ENCODE measurements at places on chromosomes 3 and 15. TPM values are rescaled to one million over a fixed set of nuclear protein-coding genes. Genes with fewer than 3 reads are reported as not detected.

DNA sequence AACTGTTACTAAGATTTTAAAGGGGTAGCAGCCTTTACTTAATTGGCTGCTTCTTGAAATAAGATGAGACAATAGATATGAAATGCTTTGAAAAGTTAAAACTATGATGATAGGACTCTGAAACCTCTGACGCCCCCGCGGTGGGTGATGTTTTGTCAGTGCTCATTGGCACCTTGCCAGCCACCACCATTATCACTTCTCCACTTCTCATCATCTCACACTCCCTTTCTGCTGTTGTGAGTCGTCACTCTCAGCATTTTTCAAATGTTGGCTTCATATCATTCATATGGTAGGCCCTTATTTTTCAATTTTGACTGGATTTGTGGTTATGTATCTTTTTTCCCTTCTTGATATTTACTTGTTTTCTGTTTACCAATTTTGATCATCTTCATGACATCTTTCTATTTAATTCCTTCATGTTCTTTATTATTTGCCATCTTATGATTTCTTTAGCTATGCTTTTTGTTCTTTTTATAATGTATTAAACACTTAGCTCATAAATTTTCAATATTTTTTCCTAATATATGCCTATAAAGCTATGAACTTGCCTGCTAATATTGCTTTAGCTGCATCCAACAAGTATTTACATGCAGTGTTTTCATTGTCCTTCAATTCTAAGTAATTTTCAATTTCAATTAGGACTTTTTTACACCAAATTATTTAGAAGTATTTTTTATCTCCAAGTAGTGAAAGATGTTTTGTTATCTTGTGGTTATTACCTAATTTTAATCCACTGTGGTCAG, 30.3 kb upstream of the SKOR1 start:
- no peak for DNase-seq

DNA sequence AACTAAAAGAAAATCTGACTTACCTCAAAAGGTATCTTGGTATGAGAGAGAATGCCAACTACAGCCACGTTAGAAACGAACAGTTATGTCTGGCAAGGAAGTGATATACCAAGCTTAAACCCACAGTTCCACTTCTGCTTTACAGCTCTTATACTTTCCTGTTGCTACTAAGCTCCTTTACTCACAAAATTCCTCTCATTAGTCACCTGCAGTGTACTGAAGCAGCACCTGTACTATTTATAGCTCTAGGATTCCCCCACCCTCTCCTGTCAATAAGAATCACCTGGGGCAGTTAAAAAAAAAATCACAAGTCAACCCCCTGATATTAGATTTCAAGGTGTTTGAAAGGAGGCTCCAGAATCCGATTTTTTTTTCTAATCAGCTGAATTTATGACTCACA, 2.9 kb upstream of the TMEM266 start:
- no peak for DNase-seq

GRCh38 chr3:33826206-33826605, 27.8 kb downstream of the PDCD6IP start:
- DNase-seq: no peak

GRCh38 chr3:151307131-151307530, 9.5 kb downstream of the GPR87 start:
- no peak for DNase-seq

DNA sequence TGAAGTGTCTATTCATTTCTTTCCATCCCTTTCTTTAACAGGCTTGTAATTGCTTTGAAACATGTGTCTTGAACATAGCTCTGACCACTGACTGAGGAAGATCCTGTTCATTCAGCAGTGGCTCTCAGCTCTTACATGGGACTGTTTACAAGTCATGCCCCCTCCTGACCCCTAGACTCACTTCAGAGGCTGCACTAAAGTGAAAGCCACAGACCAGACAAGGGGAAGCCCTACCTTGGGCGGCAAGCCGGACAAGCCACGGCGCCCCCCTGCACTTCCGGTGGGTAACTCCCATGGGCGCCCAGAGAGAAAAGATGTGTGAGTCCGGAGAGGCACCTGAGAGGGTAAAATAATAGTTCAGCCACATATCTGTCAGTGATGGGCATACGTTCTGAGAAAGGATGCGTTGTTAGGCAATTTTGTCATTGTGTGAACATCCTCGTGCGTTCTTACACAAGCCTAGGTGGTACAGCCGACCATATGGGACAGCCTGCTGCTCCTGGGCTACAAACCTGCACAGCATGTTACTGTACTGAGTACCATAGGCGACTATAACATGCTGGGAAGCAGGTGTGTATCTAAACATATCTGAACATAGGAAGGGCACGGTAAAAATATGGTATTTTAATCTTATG, 116.2 kb downstream of the CHSY1 start:
- DNase-seq: no peak

DNA sequence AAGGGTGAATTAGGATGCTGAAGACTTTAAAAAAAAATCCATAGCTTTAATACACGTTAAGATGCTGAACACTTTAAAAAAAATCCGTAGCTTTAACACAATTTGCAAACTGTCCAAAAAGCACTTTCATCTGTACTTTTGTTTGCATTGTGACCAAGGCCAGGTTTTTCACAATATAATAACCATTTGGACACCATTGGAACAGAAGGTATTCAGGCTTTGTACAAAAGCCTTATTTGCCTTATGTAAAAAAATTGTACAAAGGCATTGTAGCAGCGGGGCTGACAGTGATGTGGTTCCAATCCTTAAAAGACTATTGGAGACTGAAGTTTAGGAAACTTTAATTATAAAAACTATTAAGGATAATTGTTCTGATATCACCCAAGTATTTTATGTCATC, 15.2 kb upstream of the ICE2 start:
- DNase-seq: no peak

The RARB gene
- polyA plus RNA-seq: 43.7 TPM

DNA sequence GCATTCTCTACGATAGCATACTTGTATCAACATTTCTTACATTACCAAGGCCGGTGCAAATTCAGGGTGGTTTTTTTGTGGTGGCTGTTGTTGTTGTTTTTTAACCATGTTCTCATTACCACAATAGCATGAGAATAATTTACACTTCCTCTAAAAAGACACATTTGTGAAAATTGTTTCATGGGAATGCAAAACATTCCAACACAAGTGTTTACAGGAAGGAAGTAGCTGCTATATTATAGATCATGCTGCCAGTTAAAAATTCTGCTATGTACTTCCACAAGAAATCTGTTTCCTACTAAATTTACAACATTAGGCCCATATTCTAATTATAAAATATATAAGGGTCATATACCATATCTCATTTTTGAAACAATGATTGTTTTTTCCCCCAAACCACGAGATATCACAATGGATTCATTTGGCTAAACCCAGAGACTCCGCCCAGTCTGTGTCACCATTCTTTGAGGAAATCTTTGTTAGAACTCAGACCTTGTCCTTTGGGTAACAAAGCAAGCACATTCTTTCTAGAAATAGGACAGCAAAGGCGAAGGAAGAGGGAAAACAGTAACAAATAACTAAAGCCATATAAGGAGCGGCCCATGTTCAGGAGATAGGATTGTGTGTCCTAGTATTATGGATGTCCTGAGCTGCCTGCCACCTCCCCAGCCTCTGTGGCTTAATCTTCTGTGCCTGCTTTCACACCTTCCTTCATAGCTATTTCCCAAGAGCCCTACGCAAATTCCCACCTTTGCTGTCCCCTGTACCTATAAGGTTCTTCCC, 60.1 kb downstream of the UACA start:
- DNase-seq: no peak

The ERC2 gene
- 5.3 TPM for polyA plus RNA-seq

The TMEM108 gene
- 2.7 TPM for polyA plus RNA-seq

The GP5 gene
- polyA plus RNA-seq: 0.67 TPM

DNA sequence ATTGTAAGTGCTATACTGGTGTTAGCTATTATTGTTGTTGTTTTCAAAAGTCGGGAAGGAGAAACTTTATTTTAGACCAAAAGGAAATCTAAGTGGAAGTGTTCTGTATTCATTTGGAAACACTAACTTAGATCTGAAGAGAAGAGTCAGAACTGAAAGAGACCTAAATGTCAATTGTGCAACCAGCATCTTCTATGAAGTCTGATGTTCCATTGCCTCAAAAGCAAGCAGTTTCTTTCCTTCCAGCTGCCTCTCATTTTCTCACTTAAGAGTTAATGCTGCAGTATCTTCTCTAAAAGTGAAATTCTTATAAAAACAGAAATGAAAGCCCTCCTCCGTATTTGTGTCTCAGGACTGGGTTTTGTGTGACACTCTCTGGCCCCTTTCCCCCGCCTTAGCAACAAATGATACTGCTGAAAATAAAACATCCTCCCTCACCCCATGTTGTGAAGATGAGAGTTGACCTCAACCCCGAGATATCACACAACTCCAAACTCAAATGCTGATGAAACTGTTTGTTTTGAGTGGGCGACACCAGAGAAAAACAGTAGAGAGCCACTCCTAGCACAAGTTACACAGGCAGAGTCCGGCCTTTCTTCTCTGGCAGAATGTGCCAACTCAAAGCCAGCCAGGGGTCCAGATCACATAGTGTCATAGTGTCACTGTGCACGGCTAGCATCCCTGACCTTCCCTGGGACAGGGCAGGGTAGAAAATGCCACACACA, 48.9 kb downstream of the GLDN start:
- no peak for DNase-seq

DNA sequence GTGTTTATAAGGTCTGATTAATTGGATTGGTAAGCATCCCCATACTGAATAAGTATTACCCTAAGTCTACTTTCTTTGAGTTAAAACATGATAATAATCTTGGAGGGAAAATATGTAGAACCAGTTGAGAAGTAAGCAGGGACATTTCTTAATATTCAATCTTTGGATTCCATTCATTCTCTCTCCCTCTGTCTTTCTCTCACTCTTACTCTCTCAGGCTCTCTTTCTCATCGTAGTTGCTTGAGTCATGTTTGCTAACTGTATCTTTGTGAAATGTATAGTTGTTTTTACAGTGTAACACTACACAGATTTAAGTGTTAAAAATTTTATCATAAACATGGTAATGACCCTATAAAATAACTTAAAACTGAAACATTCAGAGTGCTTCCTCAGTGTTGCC, 163.8 kb downstream of the RSRC1 start:
- DNase-seq: no peak

The SELENOK gene
- 75.5 TPM for polyA plus RNA-seq

GRCh38 chr3:84209474-84209873, 749.3 kb upstream of the CADM2 start:
- DNase-seq: no peak

- no peak for DNase-seq
Measured at GRCh38 chr3:15206662-15207576, 873 bp downstream of the CAPN7 start.

DNA sequence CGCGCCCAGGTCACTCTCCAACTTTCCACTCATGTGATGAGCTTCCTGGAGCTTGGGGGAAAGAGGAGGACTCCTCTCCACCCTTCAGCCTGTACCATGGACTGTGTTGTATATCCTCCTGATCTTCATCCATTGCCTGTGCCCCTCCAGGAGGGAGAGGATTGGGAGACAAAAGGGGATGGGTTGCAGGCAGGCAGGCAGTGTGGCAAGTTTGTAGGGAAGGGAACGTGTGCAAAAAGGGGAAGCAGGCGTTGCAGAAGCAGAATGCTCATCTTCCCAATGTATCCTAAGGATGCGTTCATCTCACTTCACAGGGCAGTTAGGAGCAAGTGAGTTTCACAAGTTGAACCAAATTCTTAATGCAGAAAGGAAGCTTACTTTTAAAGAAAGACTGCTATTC, 28.1 kb upstream of the GHSR start:
- no peak for DNase-seq

The TMC3 gene
- 0.14 TPM for polyA plus RNA-seq

GRCh38 chr3:160130950-160131349, 94.3 kb upstream of the C3orf80 start:
- no peak for DNase-seq

The CERS3 gene
- 0.24 TPM for polyA plus RNA-seq

DNA sequence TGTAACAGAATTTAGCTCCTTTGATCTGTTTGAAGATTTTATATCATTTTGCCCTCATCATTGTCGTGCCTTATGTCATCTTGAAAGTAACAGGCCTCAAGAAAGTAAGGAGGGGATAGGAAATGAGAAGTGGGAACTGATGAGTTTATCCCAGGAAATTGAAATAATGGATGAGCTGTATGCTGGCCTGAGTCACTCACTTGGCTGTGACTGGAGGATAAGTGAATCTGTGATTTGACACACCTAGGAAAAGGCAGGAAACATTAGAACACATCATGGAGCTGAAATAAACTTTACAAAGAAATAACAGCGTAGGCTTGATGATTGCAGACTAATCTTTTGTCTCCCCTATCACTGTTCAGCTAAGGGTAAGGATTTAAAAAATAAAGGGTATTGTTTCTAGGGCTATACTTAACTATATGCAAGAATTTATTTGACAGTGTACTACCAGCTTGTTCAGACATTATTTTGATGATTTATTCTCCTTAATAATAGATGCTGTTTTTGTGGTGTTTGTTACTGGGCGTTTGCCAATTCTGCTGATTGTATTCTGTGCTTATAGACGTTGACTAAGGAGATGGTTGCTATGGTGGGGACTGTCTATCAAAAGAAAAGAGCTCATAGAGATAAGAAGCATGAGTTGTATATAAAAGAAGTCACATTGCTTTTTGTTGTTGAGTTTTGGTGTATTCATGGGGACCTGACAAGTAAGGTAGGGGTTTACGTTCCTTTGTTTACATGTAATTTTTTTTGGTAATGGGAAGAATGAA, 105.6 kb upstream of the ROPN1 start:
- DNase-seq: no peak

- DNase-seq: no peak
Measured at GRCh38 chr3:28606283-28606682, 257.7 kb upstream of the AZI2 start.

- no peak for DNase-seq
Measured at GRCh38 chr3:150984066-150984465, 11.5 kb upstream of the CLRN1 start.

DNA sequence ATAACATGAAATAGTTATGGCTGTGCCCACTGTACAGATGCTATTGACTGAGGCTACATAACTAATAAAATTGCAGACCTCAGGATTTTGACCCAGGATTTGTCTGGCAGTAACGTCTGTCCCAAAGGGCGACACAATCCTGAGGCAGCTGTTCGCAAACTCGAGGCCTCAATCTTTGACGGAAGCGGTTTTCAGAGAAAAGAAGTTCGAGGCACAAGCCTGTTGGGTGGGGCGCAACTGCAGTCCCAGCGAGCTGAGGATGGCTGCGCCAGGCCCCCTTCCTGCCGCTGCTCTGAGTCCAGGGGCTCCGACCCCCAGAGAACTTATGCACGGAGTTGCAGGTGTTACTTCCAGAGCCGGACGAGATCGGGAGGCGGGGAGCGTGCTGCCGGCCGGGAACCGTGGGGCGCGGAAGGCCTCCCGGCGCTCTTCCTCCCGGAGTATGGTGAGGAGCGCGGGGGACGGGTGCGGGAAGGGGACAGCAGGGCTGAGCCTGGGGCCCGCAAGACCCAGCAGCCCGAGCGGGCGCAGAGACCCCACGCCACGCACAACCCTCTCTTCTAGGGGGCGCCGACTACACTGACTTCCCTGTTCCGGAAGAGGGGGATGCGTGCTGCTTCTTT, at the start of gene PARP15:
TSS of gene PARP15 (plus strand) at position 242 of the 623 bp plus-strand sequence. CDS start at position 260, 18 bp downstream.
- no peak for DNase-seq

DNA sequence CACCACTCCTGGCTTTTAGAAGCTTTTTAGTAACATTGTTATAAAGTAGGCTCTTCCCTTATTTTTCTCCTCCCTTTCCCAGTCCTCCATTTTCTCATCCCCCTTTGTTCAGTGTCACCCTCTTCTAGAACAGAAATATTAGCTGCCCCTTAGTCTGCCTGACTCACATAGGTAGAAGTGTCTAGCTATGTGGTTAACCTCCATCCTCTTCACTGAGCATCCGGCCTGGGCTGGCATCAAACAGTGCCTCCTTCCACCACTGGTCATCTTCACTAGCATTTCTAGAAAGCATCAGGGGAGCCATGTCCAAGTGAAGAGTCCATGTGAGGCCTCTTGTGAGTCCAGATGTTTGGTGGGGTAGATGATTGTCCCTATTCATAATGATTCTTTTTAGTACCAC, 70.0 kb upstream of the SKOR1 start:
- no peak for DNase-seq

The ASB14 gene
- 0.49 TPM for polyA plus RNA-seq

Measured in left renal pelvis (tissue), 4 donors.